ENCODE measurements at places on chromosomes 12 and 14. TPM values are rescaled to one million over a fixed set of nuclear protein-coding genes. Genes with fewer than 3 reads are reported as not detected.

The MIP gene
- not detected for total RNA-seq

The CD69 gene
- 5.1 TPM for total RNA-seq

The LRCOL1 gene
- 0.65 TPM for total RNA-seq

The TRIM9 gene
- total RNA-seq, result 2.0 TPM

The GRIP1 gene
- 12.5 TPM for total RNA-seq

DNA sequence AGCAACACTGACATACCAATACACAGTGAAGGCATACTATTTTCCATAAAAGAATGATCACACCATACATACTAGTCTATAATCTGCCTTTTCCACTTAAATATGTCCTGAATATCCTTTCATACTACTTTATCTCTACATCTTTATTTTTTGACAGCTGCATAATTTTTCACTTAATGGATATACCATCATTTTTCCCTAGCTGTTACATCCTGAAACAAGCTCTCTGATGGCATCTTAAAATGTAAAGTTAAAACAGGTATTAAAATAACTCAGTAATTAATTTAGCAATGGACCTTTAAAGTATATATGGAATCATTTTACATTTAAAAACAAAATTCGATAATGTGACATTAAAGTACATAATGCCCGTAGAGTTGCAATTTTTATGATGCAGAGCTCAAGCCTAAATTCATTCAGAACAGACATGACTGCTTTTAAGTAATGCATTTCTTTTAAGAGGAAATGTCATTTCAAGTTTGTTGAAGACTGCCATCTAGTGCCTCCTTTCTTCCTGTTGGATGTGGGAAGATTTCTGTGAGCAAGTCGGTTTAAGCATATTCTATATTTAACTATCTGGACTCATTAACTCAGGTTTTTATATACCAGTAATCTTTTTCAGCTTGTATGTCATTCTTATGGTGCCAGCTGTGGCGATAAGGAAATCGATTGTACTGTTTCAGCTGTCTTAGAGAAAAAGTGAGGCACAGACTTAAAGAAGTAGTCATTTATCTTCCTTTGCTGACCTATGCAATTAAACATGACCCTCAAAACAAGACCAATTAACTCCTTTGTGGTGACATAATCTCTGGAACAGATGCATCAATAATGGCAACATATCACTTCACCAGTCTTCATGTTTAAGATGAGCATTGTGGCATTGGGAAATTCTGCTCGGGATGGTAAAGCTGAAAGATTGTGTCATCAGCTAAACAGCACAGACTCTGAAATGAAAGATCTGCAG is 20.3 kb downstream of the PRICKLE1 start:
- no peak for DNase-seq

DNA sequence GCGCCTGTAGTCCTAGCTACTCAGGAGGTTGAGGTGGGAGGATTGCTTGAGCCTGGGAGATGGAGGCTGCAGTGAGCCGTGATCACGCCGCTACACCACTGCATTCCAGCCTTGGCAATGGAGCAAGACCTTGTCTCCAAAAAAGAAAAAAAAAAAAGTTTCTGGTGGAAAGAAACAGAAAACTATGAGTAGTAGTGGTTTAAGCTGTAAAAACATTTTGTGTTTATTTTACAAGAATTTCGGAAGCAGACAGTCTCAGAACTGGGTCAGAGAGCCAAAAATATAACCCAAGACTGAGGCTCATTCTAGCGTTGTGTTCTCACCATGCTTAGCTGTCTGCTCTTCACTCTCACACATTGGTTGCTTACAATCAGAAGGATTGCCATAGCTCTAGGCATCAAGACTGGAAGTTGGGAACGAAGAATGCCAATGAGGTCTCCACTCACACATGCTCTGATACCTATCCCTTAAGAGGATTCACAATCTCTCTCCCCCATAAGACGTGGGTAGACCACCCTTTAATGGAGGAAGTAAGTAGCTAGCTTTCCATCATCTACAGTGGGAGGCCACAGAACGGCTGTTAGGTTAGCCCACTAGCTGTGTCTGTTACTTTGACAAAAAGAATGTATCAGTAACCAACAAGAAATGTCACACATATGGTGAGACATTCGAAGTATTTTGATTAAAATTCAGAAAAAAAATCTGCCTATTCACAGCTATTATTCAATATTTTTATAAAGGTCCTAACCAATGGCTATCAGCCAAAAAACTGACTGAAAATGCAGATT is 117.6 kb upstream of the RASSF8 start:
- DNase-seq, result no peak

DNA sequence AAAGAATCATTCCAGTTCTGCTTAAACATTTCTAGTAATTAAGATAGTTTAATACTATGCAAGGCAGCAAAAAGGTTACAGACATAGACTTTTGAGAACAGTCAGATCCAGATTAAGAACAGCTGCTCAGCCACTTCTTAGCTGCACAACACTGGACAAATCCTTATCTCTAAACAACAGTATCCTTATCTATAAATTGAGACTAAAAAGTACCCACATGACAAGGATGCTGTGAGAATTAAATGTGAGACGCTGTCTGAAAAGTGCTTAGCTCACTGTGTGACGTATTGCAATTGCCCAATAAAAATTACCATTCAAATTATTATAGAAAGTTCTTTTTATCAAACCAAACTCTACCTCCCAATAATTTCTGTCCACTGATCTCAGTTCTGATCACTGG is 35.5 kb downstream of the BORCS5 start:
- DNase-seq, result no peak

GRCh38 chr12:89873745-89874144 is 165.1 kb upstream of the ATP2B1 start:
- no peak for DNase-seq

GRCh38 chr14:98721061-98721460 is 550.9 kb downstream of the BCL11B start:
- no peak for DNase-seq

DNA sequence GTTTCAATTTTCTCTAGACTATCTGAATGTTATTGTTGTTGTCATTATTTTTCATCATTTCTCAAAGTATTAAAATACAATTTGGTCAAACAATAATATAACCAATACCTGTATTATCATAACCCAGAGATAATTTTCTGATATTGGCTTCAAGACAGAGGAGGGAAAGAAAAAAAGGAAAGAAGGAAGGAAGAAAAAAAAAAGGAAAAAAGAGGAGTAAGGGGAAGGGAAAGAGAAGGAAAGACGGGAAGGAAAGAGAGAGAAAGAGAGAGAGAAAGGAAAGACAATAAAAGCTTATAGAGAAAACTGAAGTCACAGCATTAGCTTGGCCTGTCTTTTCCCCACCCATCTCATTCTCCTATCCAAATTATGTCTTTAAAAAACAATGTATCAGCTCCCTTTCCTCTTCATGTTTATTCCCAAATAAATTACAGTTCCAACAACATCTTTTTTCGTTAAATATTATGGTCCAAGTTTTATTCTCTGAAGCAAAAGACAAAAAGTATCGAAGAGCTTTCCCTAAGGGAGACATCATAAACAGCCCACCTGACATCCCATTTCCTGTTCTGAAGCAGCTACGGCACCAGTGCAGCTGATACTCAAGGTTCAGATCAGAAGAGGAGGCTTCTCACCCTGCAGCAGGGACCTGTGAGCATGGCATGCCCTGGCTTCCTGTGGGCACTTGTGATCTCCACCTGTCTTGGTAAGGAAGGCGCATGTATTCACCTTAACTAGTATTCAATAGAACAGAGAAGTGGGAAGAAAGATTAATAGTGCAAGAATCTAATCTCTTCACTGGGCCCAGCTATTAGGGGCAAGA is 308.3 kb downstream of the DAD1 start:
- DNase-seq, result no peak

DNA sequence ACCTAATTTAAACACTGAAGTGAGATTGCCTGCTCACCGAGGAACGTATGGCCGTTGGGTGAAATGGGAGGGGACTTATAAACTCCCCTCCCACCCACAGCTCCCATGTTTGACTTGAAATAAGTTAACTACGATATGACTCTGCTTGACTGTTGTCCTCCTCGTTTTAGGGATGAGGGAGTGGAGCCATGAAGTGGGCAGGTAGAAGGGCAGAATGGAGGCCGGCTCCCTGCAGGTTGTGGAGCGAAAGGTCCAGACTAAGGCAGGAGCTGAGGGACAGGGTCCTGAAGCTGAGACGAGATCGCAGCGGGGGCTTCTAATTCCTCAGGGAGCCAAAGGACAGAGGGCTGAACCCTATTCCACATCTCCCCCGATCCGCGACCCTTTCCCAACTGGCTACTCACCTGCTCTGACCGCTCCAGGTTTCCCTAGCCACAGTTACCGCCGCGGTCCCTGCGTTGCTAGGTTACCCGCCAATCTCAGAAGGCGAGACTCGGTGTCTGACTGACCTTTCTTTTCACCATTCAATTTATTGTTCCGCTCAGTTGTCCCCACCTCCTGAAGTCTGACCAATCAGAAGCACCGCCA is 577 bp upstream of the TPCN1 start:
- DNase-seq, result no peak

DNA sequence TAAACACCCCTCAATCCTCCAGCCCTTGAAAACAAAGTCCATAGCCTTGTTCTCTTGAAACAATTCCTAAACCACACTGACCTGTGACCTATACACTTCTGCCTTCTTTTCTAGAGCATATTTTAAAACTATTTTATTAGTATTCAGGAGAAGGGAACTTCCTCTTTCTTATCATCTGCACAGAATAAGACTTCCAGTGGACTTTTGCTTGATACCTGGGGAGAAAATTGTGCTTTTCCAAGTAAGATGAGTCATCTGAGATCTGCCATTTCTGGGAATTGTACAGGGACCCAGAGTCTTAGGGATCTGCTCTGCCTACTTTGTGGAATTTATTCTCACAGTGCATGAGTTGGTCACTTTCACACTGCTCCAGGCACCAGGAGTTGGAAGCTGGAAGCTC is 10.5 kb upstream of the WNT5B start:
- no peak for DNase-seq

All from posterior vena cava (tissue), 2 donors.